ENCODE measurements at places on chromosomes 6 and 20.

- peak; percentile 63 for DNase-seq
These were observed 103.6 kb downstream of the JPH2 start for GRCh38 chr20:44083220-44083933.

DNA sequence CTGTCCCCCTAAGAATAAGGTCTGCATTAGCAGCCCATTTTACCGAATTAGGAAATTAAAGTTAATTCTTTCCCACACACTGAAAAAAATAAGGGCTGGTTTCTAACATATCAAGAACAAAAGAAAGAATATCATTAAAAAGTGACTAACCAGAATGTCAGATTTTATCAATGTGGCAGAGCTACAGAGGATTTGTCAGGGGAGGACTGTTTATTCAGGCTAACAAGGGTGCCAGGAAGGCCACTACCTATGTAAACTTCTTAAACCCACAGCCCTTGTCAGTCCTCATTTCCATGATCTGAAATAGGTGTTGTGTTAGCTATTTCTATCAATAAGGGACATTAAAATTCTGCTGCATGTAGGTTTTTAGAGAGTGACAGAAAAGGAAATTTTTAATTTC, 76.4 kb downstream of the BACH2 start:
- DNase-seq = no peak

DNA sequence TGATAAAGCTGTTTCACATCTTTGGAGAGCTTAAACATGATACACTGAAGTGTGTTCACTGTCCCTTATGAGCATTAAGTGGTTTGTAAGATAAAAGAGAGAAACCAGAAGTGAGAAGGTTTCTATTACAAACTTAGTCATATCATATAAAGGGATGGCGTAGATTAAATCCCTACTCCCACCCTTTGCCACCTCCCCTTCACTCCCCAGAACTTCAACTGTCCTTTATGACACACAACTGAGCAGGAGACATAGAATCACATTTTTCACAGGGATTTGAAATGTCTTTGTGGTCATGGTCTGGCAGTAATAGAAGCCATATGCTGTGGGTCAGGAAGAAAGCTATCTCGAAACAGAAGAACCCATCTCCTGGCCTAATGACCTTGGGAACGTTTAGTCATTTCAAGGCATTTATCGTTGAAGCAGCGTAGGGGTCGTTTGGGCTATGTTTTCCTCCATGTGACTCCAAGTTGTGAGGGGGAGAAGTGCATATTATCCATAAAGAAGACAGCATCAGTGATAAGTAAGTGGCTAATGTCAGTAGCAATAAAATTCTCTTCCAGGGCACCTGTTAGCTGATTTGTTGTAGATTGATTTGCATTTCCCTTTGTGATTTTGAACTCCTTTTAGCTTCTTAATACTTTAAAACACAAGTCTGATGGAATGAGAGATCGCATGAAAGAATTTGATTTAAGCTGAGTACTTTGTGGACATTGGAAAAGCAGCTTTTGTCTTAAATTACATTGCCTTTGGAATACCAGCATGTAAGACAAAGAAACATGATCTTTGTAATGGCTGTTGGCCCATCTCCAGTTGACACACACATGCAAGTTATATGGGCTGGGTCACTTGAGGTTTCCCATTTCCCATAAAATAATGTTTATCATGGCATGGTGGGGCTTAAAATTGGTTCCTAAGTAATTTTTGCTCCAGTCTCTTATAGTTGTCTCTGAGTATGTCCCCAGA, 501.5 kb upstream of the FLRT3 start:
- peak; percentile 3 for DNase-seq

- peak; percentile 90 for DNase-seq
These were observed 20.6 kb upstream of the ECI2 start for GRCh38 chr6:4155848-4156466.

DNA sequence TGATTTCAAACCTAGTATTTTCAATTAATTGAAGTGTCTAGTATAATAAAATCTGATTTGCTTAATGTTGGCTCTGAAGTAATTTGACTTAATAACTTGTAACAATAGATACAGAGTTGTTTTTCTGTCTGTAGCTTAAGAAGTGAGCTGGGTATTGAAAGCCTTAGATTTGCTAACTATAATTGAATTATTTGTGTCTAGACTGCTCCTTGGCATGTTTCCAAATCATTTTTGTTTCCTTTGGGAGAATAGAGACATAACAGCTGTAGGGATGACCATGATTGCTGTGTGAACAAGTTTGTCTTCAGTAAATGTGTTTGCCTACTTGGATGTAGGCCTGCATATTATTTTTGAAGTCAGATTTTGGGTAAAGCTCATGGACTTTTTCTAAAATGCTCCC, 115.4 kb downstream of the SCAF8 start:
- no peak for DNase-seq

- DNase-seq = no peak
These were observed 2.2 kb upstream of the E2F3 start for GRCh38 chr6:20399518-20399917.

- peak; percentile 18 for DNase-seq
These were observed 82.7 kb upstream of the FABP7 start for GRCh38 chr6:122696853-122697252.

DNA sequence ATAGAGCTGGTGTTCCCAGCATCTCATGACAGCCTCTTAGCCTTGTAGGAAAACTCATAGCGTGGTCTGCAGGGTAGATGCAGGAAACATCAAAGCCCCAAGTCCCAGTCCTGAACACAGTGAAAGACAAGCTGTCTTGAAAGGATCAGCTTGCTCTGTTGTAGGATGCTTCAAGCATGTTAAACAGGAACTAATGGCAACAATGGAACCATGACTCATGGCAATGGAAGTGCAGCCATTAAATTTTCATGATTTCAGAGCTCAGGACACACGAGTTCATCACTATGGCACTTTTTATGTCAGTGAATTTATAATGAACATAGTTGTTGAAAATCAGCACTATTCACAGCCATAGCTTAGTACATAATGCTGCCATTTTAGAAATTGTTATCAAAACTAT, 367.7 kb downstream of the KIF16B start:
- DNase-seq = peak; percentile 24

- no peak for DNase-seq
These were observed 800 bp upstream of the DYNLT1 start for GRCh38 chr6:158645064-158646022.

- DNase-seq = no peak
These were observed 78.8 kb downstream of the ADGRG6 start for GRCh38 chr6:142380626-142381025.

DNA sequence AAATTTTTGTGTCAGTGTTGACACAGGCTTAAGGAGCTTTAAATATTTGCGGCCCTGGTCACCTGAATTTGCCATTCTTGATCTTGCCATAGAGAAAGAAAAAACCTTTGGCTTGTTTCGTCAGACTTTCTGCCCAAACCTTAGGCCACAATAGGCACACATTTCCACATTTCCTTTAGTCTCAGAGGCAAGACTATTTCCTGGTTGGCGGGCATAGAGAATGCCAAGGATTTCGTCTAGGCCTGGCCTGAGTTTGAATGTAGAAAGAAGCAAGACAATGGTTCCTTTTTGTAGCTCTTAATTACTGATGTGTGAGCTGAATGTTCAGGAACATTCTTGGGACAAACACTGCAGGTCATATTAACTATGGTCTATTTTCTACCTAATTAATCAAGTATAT, 108.1 kb downstream of the TRMT11 start:
- no peak for DNase-seq

DNA sequence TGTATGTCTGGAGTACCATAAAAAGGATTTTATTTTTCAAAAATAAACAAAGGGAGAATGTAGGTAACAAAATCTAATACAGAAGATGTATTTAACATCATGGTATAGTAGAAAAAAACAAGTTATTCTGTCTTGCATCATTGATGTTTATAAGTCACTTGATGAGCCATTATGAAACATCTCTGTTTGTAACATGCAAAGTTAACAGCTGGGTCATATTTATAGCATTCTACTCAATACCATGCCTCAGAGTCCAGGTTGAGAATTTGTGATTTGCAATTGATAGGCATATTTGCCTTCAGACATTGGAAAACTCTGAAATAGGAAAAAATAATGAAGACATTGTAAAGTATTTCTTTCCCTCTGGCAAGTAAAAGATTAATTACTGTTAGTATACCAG, 52.3 kb upstream of the IL20RA start:
- peak; percentile 35 for DNase-seq

- DNase-seq = no peak
These were observed 55.1 kb upstream of the B3GAT2 start for GRCh38 chr6:71011871-71012371.

- DNase-seq = no peak
These were observed 89.0 kb downstream of the TOX2 start for GRCh38 chr20:44003609-44004008.

DNA sequence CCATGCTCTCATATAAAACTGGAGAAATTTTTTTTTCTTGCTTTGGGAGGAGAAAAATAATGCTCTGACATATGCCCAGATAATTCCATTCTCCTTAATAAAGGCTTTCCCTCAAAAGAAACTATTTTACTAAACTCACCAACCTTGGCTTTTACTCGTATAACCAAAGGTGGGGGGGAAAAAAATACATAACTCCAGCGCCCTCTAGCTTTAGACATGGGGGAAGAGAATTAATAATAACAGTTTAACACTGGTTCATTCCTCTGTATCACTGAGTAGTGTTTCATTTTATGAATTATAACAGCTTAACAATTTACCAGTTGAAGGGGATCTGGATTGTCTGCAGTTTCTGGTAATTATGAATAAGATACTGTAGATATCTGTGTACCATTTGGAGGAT, 1226.1 kb downstream of the GRIK2 start:
- DNase-seq = peak; percentile 33

DNA sequence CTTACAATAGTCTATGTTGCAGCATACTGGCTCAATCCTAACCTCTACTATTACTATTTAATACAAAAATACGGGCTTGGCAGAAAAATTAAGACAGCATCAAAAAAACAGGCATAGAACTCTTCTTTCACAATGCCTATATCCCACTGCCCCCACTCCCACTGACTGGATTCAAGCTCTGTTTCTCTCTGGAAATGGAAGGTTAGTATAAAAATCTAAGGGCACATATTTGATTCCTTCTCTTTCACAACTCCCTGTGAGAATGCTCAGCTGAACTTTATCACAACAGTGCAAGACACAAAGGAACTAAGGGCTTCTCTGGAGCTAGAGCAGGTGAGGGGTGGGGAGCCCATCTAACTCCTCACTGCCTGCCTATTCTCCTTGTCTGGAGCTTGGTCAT, 258.4 kb upstream of the FAM83B start:
- DNase-seq = no peak

DNA sequence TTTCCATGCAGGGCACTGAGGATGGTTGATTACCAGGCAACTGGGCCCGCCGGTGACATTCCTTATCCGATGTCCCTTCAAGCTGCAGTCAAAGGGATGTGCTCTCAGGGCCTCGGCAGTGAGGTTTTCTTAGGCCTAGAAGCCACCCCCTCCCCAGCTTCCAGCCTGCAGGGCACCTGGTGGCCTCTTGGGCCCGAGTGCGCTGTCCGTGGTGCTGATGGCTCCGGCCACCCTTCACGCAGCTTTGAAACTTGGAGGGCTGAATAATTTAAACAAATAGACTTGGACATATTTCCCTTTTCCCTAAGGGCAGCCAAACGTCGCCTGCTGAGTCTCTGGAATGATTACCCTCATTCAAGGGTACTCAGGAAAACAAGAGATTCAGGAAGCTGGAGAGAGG, 8.9 kb upstream of the MLN start:
- peak; percentile 61 for DNase-seq

- peak; percentile 24 for DNase-seq
These were observed 13.5 kb downstream of the DLGAP4 start for GRCh38 chr20:36319356-36320260.

Data from GM23248 (cell line).